ENCODE measurements at places on chromosomes 12 and 14.

GRCh38 chr14:95133282-95133681 is 24.0 kb downstream of the DICER1 start:
- peak; percentile 65 for DNase-seq
- H3K27me3 ChIP-seq, result no peaks in the 10 kb centered on the region
- no peak overlapping the region for H3K4me3 ChIP-seq

- DNase-seq, result no peak
- H3K27ac ChIP-seq, result no peak overlapping the region
- peaks cover 92% of the 10 kb centered on the region for H3K36me3 ChIP-seq
- no peak overlapping the region for H3K4me3 ChIP-seq
Measured at GRCh38 chr14:74663884-74664283, 49.0 kb downstream of the AREL1 start.

GRCh38 chr12:113477842-113478215 is 6.2 kb upstream of the LHX5 start:
- H3K4me1 ChIP-seq, result peaks cover 2% of the 10 kb centered on the region
- no peaks in the 10 kb centered on the region for H3K36me3 ChIP-seq
- peaks cover 14% of the 10 kb centered on the region for H3K27me3 ChIP-seq
- H3K27ac ChIP-seq, result no peak overlapping the region
- no peak for DNase-seq
- H3K4me3 ChIP-seq, result no peak overlapping the region

- H3K4me3 ChIP-seq, result no peak overlapping the region
- no peaks in the 10 kb centered on the region for H3K27me3 ChIP-seq
- H3K27ac ChIP-seq, result no peak overlapping the region
- no peaks in the 10 kb centered on the region for H3K36me3 ChIP-seq
Measured at GRCh38 chr14:74514471-74514941, 20.9 kb downstream of the ISCA2 start.

GRCh38 chr12:110311903-110312302 is 30.9 kb downstream of the ATP2A2 start:
- no peaks in the 10 kb centered on the region for H3K27me3 ChIP-seq
- no peak overlapping the region for H3K4me3 ChIP-seq
- H3K27ac ChIP-seq, result no peak overlapping the region
- H3K4me1 ChIP-seq, result no peaks in the 10 kb centered on the region
- H3K36me3 ChIP-seq, result peaks cover 81% of the 10 kb centered on the region
- no peak for DNase-seq

DNA sequence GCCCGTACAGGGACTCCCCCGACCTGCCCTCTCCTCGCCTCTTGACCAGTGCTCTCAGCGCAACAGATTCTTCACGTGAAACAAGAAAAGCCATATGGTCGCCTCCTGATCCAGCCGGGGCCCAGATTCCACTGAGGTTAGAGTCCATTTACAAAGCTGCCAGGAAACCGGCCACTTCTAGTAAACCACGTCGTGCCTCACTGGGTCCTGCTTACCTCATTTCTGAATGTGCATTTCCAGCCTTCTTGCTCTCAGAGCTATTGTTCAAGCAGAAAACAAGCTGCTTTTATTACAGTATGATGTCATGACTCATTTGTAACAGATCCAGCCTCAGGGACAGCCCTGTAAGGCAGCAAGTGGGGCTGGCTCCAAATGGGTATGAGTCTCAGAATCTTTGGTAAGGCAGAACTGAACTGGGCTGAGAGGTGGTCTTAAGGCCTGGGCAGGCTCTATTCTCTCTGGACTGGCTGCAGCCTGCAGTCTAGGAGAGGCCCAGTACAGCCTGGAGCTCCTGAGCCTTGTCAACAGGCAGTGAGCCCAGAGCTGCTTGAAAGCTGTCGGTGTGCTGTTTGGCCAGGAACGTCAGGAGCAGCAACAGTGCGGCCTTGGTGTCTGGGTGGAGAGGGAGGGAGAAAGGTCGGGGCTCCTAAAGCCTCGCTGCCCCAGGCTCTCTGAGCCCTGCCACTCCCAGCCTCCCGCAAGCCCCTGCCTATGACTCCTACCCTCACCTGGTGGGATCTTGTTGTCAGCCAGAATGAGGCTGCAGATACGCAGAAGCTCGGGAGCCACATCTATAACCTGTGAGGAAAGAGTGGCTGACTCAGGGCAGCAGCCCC is 8.3 kb downstream of the REC8 start:
- no peaks in the 10 kb centered on the region for H3K27me3 ChIP-seq
- DNase-seq, result no peak
- no peaks in the 10 kb centered on the region for H3K4me1 ChIP-seq
- no peak overlapping the region for H3K27ac ChIP-seq

- no peak for DNase-seq
- H3K36me3 ChIP-seq, result no peaks in the 10 kb centered on the region
- peaks cover 3% of the 10 kb centered on the region for H3K4me1 ChIP-seq
Measured at GRCh38 chr12:12350868-12351463, 924 bp upstream of the MANSC1 start.

- H3K36me3 ChIP-seq, result no peaks in the 10 kb centered on the region
- no peaks in the 10 kb centered on the region for H3K4me1 ChIP-seq
- no peak overlapping the region for H3K4me3 ChIP-seq
- peak; percentile 17 for DNase-seq
- no peak overlapping the region for H3K27ac ChIP-seq
- no peaks in the 10 kb centered on the region for H3K27me3 ChIP-seq
Measured at GRCh38 chr12:7832059-7832696, 40.5 kb downstream of the SLC2A14 start.

DNA sequence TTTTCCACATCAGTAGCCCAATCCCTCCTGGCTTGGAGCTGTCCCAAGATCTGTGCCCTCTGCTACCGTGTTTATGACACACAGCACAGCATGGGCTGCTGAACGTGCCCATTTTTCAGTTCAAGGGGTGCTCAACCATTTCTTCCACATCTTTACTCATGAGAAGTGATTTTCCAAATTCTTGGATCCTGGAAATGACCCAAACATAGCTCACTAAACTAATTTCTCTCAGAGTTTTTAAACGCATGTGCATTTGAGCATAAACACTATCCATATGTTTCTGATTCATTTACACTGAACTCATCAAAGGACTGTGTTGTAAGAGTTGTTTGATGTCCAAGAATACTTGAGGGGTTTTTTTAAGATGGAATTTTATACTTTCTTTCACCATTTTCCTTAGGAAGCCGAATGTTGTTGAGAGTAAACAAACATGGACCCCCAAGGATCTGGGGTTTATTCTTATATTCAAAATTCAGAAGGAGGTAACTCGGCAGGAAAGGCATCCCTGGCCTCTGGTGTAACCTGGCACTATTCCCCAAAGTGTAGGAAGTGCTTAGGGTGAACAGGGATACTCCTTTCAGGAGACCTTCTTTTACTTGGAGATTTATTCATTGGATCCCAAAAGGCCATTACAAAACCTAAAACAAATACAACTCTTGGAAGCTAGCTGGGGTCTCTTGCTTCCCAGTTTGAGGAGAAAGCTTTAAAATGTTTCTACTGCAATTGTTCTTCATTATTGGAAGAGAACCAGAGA is 215.0 kb downstream of the BMP4 start:
- DNase-seq, result no peak
- H3K36me3 ChIP-seq, result no peaks in the 10 kb centered on the region
- peak overlapping the region; percentile 33 for H3K27ac ChIP-seq
- H3K4me1 ChIP-seq, result peaks cover 4% of the 10 kb centered on the region
- no peak overlapping the region for H3K4me3 ChIP-seq

GRCh38 chr14:22039938-22040780 is 366.5 kb upstream of the OR4E1 start:
- no peak for DNase-seq
- H3K27me3 ChIP-seq, result no peaks in the 10 kb centered on the region
- peak overlapping the region; percentile 4 for H3K27ac ChIP-seq
- no peaks in the 10 kb centered on the region for H3K4me1 ChIP-seq

- no peak for DNase-seq
- H3K36me3 ChIP-seq, result no peaks in the 10 kb centered on the region
- H3K27me3 ChIP-seq, result peaks cover 15% of the 10 kb centered on the region
- no peak overlapping the region for H3K27ac ChIP-seq
- H3K4me1 ChIP-seq, result no peaks in the 10 kb centered on the region
- H3K4me3 ChIP-seq, result no peak overlapping the region
Measured at GRCh38 chr14:59897757-59898383, 22.1 kb upstream of the LRRC9 start.

GRCh38 chr14:82046512-82047226 is 513.0 kb upstream of the SEL1L start:
- no peak for DNase-seq
- H3K36me3 ChIP-seq, result no peaks in the 10 kb centered on the region
- H3K4me1 ChIP-seq, result no peaks in the 10 kb centered on the region
- H3K27ac ChIP-seq, result no peak overlapping the region
- H3K4me3 ChIP-seq, result no peak overlapping the region

- H3K36me3 ChIP-seq, result no peaks in the 10 kb centered on the region
- DNase-seq, result no peak
- no peaks in the 10 kb centered on the region for H3K27me3 ChIP-seq
- H3K4me1 ChIP-seq, result peaks cover 6% of the 10 kb centered on the region
- H3K4me3 ChIP-seq, result no peak overlapping the region
- H3K27ac ChIP-seq, result no peak overlapping the region
Measured at GRCh38 chr14:36217027-36217426, 40.5 kb upstream of the PTCSC3 start.

DNA sequence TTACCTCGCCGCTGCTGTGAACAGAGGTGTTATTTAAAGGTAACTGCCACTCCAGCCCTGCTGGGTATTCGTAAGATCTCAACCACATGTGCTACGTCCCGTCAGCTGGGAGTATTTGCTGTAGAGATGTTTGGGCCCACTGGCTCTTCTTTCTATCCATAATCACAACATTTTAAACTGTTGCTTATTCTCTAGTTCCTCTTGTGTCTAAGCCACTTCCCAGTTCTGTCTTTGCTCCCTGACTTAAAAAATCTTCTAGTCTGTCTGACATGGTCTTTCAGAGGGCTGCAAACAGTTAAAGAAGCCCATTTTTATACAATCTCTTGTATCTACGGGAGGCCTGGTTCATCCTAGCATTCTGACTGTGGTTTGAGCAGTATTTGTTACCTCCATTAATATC is 33.2 kb upstream of the HELB start:
- peaks cover 3% of the 10 kb centered on the region for H3K4me1 ChIP-seq
- H3K36me3 ChIP-seq, result no peaks in the 10 kb centered on the region
- no peak for DNase-seq
- H3K4me3 ChIP-seq, result no peak overlapping the region

- no peaks in the 10 kb centered on the region for H3K36me3 ChIP-seq
- peak overlapping the region; percentile 39 for H3K27ac ChIP-seq
- peaks cover 15% of the 10 kb centered on the region for H3K4me1 ChIP-seq
- no peaks in the 10 kb centered on the region for H3K27me3 ChIP-seq
- no peak overlapping the region for H3K4me3 ChIP-seq
- DNase-seq, result no peak
Measured at GRCh38 chr14:68814539-68815297, 21.9 kb upstream of the ZFP36L1 start.

DNA sequence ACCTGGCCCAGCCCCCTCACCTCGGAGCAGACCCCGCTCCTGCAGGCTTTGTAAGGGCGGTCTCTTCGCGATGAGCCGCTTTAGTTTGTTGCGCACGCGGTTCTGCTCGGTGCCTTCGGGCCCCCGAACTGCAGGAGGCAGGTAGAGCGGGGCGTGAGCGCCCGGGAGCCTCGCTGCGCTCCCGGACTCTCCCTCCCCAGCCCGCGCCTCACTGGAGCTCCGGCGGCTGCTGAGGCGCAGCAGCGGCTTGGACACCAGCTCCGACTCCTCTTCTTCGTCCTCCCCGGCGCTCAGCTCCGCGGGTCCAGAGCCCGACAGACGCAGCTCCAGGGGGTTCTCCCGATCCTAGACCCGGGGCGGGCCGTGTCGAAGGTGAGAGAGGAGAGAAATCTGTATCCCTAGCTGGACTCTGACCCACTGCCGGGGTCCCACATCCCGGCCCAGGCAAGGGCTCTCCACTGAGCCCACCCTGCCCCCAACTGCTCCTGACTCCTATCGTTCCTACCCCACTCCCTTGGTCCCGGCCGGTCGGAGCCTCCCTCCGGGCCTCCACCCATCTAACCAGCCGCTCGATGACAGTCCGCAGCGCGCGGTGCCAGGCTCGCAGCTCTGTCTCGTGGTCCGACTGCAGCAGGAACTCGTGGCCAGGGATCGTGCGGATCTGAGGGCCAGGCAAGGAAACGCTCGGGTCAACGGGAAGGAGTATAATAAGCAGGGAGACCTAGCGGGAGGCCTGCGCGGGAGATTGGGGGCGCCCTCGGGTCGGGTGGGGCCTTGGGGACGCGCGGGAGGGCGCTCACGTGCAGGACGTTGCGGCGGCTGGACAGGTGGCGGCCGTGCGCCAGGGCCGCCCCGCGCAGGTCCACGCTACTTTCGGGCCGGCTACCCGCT is 4.2 kb downstream of the ARHGAP9 start:
- peak overlapping the region; percentile 47 for H3K4me3 ChIP-seq
- H3K27ac ChIP-seq, result no peak overlapping the region
- no peak for DNase-seq
- H3K27me3 ChIP-seq, result peaks cover 67% of the 10 kb centered on the region
- H3K36me3 ChIP-seq, result no peaks in the 10 kb centered on the region

DNA sequence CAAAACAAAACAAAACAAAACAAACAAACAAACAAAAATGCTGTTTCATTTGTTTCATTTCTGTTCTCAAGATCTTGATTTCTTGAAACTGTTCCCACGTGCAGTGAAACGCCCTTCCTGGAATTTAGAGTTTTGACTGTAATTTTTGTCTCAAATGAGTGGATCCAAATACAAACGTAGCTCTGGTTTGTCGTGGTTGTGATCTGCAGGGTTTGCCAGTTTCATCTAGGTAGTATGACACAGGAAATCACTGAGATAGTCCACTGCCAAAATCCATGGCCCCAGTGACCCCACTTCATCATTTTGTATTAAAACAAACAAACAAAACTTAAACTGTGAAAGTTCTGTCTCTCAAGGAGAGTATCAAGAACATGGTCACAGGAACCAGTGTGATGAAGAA is 838.6 kb downstream of the BCL11B start:
- no peaks in the 10 kb centered on the region for H3K27me3 ChIP-seq
- DNase-seq, result no peak
- H3K36me3 ChIP-seq, result no peaks in the 10 kb centered on the region
- H3K4me3 ChIP-seq, result no peak overlapping the region

DNA sequence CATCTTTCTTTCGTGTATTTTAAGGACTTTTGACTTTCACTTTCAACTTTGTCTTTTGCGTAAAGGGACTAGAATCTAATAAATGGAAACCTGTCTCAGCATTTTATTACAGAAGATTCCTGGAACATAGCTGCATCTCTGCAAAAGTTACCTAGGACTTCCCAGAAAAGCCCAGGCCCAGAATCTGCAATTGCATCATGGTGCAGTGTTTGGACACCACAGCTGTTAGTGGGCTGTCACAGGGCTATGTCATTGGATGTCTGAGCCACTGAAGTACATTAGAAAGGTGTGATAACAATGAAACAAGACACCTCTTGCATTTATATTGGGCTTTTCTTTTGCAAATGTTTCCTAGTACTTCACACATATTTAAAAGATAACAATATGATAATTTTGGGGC is 199.9 kb upstream of the IGF1 start:
- H3K4me1 ChIP-seq, result no peaks in the 10 kb centered on the region
- no peaks in the 10 kb centered on the region for H3K27me3 ChIP-seq
- H3K27ac ChIP-seq, result no peak overlapping the region
- no peak overlapping the region for H3K4me3 ChIP-seq
- no peaks in the 10 kb centered on the region for H3K36me3 ChIP-seq
